RWPE2 (cell line): ENCODE measurements at places on chromosomes 7 and 10.

GRCh38 chr7:628402-628763 is 98.1 kb upstream of the DNAAF5 start:
- H3K27me3 ChIP-seq, result no peaks in the 10 kb centered on the region
- no peak overlapping the region for H3K27ac ChIP-seq
- H3K4me1 ChIP-seq, result no peaks in the 10 kb centered on the region
- no peaks in the 10 kb centered on the region; the same call in 1 of the 2 replicates for H3K36me3 ChIP-seq
- DNase-seq, result no peak

DNA sequence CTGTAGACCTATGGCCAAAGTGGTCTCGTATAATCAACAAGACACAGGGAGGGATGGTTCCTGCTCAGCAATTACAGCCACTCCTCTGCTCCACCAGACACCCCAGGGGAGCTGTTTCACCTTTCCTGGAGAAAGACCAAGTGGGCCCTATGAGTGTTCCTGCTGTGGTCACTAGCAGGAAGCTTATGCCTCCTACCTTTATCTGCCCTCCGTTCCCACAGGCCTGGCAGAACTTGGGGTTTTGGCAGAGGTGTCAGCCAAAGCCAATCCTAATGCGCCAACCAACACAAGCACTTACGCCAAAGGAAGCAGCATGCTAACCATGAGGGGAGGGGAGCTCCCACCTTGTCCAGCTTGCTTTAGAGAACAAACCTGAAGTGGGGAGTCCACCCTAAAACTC is 31.2 kb downstream of the XPNPEP1 start:
- no peak overlapping the region for H3K27ac ChIP-seq
- H3K36me3 ChIP-seq, result peaks cover 31% of the 10 kb centered on the region
- no peak for DNase-seq
- peaks cover 16% of the 10 kb centered on the region for H3K4me1 ChIP-seq
- H3K27me3 ChIP-seq, result no peaks in the 10 kb centered on the region
- no peak overlapping the region for H3K4me3 ChIP-seq

GRCh38 chr7:159022238-159022993 is 122.3 kb downstream of the VIPR2 start:
- H3K27me3 ChIP-seq, result no peaks in the 10 kb centered on the region
- no peaks in the 10 kb centered on the region for H3K36me3 ChIP-seq
- DNase-seq, result no peak
- H3K27ac ChIP-seq, result no peak overlapping the region
- peaks cover 4% of the 10 kb centered on the region for H3K4me1 ChIP-seq

DNA sequence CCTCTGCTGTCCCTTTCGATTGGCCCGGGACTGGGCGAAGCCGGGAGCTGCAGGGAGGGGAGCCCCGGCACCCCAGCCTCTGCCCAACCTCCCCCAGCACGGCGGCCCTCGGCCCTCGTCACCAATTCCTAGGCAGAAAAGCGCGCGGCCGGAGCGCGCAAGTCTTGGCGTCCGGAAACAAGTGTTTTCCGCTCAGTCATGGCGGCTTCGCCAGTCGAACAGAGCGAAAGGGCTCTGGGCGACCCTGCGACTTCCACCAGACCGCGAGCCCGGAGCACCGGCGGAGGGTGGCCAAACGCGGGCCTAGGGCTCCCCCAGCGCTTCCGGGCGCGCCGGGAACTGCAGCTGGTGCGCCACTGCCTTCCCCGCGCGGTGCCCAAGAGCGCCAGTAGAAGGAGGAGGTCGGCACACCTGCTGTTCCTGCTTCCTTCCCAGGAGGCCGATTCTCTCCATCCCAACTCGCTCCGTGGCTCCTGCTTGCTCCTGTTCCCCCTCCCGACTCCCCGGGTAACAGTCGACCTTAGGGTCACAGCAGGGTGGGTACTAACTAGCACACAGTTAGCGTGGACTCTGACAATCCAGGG is 729.9 kb downstream of the ZWINT start:
- H3K27ac ChIP-seq, result no peak overlapping the region
- peaks cover 68% of the 10 kb centered on the region for H3K27me3 ChIP-seq
- no peaks in the 10 kb centered on the region for H3K4me1 ChIP-seq
- no peaks in the 10 kb centered on the region for H3K36me3 ChIP-seq
- DNase-seq, result no peak
- peak overlapping the region; percentile 17 for H3K4me3 ChIP-seq

DNA sequence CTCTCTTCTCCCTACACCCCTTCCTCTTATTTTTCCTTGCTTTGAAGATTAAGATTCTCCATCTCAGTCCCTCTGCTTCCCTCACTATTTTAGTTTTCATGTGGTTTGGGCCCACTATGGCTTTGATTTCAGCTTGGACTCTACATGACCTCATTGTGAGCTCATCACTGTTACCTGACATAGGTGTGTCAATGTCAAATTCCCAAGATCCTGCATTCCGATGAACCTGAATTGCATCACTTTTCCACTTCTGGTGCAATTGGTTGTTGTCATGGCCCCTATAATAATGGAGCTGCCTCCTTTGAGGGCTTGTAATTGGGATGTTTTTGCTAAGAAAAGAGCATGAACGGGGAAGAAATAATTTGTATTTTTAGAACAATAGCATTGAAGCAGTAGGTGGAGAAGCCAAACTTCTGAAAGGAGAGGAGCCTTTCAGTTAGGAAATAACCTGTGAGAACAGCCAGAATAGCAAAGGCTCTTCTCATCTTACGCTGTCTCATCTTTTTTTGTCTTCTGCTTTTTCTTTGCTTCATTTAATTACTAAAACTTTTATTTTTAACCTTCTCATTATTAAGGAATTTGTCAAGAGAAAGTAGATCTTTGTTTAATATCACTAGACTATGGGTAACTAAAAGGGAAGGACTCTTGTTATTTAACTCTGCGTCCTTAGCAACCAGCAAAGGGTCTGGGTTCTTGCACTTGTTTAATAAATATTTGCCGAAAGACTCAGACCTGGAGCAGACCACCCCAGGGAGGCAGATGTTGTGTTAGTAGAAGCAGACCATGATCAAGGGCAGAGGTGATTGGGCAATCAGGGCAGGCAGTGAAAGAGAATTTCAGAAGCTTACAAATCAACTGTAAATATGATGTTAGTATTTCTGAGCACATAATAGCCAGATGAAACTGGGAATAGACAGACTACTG is 95.4 kb downstream of the TES start:
- no peaks in the 10 kb centered on the region for H3K36me3 ChIP-seq
- H3K27ac ChIP-seq, result no peak overlapping the region

DNA sequence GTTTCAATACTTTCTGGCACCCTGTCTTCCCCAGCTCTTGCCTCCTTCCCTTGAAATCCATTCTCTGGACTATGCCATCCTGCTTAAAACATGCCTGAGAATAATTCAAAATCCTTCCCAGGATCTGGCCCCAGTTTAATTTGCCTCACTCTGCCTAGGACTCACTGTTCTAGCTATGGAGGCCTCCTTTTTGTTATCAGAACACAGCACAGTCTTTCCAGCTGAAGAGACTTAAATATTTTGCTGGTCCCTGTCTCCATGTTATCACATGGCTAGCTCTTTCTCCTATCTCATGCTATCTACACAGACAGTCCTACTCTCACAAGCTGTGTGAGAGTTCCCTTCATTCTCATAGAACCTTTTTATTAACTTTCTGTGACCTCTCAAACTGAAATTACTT is 194.8 kb downstream of the RNLS start:
- no peak for DNase-seq
- H3K4me3 ChIP-seq, result no peak overlapping the region
- no peak overlapping the region for H3K27ac ChIP-seq
- H3K27me3 ChIP-seq, result no peaks in the 10 kb centered on the region
- H3K4me1 ChIP-seq, result peaks cover 24% of the 10 kb centered on the region
